AG09319 (cell line): ENCODE measurements at places on chromosomes 12 and 14.

GRCh38 chr12:48185181-48185919 is 1.9 kb downstream of the CCDC184 start:
- no peak for DNase-seq

GRCh38 chr12:41709463-41710285 is 435.0 kb downstream of the GXYLT1 start:
- DNase-seq = no peak

DNA sequence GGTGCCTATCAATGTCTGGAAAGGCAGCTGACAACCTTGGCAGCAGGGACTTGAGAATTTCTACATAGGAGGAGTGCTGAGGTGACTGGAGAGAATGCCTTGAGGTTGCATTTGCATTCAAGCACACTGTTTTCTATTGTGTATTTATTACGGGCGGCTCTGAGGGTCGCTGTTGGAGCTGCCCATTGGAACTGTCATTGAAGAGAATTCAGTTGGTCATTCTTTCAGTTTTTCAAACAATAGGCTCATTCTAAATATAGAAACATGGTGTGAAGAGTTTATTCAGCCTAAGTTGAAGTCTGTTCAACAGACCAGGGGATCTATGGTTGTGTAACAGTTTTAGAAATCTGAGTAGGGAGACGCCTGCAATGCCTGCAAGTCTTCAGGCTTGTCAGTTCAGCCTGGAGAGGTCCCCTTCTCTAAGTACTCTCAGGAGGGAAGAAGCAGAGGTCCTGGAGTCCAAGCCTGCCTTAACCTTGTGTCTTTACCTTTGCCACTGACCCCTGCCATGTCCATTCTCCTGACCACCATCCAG is 9.8 kb upstream of the ABHD12B start:
- DNase-seq = no peak

GRCh38 chr12:49825971-49826421 is 2.2 kb downstream of the NCKAP5L start:
- DNase-seq = no peak

DNA sequence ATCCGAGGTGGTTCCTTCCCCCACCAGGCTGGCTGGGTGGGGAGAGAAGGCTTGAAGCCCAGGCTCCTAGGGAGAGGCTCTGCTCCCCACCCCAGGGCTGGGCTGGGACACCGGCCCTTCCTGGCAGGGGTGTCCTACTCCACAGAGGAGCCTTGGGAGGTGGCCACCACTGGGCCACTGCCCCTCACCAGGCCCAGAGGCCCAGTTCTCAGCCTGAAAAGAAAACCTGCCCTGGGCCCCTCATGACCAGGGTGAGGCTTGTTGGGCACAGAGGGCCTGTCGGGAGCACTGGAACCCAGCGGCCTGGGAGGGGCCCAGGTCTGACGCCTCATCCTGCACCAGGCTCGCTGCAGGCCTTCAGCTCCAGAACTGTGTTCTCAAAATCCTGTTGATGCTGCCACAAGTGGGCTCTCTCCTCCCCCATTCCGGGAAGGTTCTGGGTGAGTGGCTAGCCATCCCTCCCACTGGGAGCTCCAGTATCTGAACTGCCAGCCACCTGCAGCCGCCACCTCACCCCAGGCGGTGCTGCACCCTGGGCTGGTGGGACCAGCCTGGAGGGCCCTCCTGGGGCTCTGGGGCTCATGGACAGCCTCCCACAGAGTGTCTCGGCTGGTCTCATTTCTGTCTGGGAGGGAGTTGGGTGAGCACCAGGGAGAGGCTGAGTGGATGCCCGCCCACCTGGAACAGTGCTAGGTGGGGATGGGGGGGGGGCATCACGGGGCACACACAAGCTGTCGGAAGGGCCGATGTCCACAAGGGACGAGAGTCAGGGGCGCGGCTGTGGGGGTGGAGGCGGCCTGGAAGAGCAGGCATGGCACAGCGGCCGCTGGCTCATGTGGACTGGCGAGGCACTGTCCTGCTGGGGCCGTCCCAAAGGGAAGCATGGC is 11.8 kb downstream of the BAG5 start:
- DNase-seq = no peak
